ENCODE measurements at places on chromosomes 7 and 10.

DNA sequence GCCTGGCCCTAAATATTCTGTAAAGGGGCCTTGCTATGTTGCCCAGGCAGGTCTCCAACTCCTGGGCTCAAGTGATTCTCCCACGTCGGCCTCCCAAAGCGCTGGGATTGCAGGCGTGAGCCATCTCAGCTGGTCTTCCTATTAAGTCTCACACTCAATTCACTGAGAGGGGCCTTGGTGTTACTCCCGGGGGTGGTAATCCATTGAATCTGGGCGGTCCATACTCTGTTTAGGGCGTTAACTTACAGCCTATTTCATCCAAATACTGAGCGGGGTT lies 665 bp upstream of the SRRT start:
- no peak for DNase-seq

GRCh38 chr7:117092785-117093184 lies 139.5 kb downstream of the ST7 start:
- DNase-seq: no peak

DNA sequence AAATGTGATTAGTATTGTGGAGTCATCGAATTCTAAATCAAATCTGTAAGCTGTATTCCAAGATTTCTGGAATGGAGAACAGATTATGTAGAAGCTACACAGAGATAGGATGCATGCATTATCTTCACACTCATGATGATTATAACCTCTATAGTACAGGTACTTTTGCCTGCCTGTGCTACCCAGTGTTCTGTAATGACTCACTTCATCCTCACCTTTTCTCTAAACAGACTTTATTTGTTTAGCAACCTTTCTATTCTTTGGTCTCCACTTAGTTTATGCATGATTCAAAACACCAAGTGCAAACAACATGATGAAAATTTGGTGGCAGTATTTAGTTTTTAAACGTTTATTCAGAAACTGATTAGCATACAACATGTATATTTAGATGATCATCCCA lies 68.4 kb upstream of the PRPS1L1 start:
- DNase-seq: no peak

- no peak for DNase-seq
Observed at GRCh38 chr7:55484834-55485233, 87.5 kb downstream of the VOPP1 start.

DNA sequence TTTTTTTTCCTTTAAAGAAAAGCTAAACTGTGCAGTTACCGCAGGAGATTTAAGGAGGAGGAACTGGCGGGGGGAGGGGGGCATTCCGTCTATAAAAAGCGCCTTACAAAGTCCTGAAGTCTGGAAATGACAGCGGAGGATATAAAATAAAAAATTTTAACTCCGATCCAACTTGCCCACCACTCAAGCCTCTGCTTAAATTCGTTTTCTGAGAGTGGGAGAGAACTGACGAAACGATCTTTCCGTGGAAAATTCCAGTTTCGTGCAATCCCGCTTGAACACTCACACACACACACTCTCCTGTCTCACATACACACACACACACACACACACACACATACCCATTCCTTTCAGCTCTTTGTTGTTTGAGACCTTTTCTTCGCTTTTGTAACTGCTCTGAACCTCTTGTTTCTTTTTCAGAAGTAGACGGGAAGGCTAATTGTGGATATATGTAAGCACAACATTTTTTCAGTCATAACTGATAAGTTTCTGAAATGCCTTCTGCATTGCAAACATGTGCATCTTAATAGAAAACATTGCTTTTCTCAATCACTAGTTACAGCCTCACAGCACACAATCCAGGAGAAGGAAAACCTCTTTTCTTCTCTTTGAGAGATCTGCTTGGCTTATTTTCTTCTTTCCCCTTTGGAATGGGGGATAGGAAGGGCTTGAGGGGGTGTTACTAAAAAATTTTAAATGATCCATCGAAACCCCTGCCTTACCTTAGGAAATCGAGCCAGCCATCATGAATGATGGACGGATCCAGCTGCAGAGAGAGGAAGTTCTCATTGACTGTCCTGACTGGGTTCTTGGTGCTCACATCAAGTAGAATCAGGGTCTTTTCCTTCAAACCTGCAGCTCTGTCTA lies 628 bp downstream of the HPSE2 start:
- no peak for DNase-seq

DNA sequence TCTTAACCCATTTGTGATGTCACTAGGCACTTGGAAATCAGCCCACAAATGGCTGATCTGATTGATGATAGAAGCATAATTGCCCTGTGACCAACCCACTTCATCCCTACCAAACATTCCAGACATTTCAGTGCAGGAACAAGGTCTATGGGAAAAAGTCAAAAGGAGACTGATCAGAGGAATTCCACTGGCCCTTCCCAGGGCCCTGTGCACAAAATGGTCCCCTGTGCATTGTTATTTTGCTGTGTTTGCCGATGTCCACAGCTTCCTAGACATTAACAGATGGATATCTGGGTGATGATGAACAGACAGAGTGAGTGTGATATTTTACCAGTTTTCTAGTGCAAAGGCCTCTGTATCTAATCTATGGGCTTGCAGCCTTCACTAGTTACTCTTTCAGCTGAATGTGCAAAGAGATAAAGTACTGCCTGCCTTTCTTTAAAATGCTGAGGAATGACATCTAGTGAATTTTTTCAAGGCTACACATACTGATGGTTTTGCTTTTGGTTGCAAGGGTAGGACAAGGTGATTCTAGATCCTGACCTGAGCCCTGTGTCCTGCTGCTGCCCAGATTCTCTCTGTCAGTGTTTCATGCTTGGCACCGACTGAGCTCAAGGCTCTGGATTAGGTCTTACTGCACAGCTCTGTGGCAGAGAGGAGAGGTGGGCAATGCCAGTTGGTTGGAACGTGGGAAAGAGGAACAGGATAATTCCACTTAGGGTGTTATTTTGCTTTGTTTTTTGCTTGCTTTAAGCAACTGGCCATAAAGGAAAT lies 55.4 kb downstream of the CALD1 start:
- DNase-seq: no peak

DNA sequence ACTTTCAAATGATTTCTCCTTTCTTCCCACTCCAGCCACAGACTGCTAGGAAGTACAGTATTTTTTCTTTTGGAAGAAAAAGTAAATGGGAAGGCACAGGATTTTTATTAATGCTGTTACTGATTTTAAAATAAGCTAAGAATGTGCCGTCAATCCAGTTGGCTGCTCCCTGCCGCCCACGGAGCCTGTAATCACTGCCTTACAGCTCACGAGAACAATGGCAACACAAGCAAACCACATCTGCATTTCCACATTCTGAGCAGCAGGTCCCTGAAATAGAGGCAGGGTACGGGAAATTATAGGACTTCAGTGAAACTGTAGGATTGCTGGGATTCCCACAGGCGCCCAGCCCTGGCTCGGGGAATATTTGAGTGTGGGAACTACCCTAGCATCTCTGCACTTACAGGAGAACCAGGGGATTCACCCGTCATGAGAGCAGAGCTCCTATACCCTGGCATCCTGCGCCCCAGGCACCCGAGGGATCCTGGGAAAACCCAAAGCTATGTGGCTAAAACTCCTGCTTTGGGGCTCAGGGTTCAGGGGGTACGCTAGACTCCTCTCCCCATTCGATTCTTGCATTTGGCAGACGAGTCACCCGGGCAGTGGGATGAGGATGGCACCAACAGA lies 72.9 kb upstream of the TNS3 start:
- DNase-seq: no peak

DNA sequence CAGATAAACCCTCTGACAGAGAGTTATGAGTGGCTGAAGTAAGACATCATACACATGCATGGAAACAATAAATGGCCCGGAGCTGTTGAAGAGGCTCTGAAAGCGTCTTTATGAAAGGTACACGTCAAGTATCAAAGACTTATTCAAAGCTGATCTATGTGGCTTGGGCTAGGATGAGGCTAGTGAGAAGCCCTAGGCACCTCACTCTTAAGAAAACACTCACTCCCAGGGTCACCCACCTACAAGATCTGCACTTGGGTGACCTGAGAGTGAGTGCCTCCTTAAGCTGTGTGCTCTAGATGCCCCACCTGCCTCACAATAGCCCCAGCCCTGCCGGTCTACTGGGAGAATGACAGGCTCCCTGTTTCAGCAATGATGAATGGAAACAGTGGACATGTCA lies 1.1 kb upstream of the GIMAP1 start:
- no peak for DNase-seq

DNA sequence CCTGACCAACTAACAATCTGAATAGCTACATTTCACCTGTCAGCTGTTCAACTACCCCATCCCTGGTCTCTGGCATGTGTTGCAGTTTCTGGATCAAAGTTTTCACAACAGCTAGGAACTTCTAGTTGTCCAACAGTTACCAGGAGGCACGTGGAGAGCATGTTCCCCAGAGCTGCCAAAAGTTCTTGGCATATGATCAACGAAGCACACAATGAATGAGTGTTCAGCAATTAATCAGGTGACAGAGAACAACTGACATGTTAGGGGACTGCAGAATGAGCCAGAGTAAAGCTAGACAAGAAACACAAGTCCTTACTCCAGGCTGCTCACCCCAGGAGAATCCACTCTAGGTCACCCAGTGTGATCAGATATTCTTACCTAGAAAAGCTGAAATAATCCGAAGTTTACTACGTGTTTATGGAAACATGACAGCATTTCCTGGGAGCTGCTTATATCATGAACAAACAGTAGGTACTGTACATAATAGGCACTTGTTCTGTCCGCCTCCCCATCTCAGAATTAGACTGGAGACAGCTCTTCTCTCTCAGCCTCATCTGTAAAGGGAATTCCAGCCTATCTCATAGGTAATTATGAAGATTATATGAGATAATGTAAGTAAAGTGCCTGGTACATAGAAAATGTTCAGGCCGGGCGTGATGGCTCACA lies 50.6 kb downstream of the ZNF438 start:
- no peak for DNase-seq

DNA sequence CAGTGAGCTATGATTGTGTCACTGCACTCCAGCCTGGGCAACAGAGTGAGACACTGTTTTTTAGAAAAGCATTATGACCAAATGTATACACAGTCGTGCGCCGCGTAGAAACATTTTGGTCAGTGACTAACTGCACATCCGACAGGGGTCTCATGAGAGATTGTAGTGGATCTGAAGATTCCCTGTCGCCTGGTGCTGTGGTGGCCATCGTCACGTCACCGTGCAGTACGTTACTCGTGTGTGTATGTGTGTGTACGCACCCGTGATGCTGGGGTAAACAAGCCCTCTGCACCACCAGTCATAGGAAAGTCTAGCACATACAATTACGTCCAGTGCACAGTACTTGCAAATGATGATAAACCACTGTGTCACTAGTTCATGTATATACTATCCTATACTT lies 109.4 kb downstream of the ELFN1 start:
- no peak for DNase-seq

- DNase-seq: no peak
Observed at GRCh38 chr10:103652599-103653281, 159.2 kb downstream of the NEURL1 start.

DNA sequence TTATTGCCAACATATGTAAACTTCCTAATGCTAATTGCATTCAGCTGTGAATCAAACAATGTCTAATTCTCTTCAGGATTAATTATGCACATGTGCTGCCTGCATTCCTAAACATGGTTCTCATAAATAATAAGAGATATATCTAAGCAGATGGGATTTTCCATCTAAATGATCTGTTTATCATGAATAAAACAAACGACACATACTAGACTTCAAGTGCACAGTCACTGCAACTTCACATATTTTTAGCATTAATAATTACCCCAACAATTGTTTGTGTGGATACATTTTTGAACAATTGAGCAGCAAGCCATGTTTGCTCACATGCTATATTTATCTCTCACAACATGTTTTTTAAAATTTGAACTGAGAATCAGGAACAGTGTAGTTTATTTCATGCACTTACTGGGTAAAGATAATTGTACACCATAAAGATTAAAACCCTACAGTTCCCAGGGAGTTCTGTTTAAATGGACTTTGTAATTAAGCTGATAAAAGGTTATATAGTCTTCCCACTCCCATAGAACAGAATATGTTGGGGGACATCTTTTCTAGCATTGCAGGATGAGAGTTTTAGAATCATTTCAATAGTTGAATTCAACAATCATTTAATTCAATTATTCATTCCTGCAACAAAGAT lies 378.5 kb downstream of the MDFIC start:
- no peak for DNase-seq

- DNase-seq: no peak
Observed at GRCh38 chr7:148963583-148964482, 64.5 kb downstream of the PDIA4 start.

DNA sequence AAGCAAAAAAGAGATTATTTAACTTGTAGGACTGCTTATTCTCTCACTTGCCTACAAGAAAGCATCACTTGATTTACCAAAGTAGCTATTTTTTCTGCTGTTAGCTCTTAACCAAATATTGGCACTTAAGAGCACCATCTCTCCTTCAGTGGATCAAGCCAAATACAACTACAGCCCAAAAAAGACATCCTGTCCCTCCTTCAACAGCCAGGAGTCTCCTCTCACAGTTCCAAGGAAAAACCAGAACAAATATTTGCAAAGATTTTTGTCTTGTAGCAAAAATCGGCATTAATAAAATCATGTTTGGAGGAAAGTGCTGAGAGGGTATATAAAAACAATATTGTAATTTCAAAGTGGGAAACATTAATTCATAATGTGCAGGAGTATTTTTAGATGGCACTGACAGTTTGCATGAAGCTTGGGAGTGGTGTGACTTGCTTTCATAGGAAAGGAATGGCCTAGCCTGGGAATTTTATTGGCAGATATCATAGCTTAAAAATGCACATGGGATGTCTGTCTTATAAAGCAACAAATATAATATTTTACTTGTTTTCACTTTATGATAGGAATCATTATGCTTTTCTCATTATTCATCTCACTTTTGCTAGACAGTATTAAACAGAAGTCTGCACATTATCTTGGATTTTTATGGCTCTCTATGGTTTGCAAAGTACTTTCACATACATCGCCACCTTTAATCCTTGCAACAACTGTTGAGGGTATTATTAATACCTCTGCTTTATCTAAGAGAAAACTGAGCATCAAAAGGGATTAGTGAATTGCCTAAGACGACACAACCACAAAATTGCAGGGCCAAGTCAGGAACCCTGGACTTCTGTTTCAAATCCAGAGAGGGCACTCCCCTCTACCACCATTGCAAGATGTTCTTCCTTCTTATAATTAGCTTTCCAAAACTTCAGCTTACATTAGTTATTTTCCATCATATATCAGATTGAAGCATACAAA lies 103.5 kb downstream of the AGMO start:
- no peak for DNase-seq

Measured in stimulated activated CD8-positive, alpha-beta memory T cell treated with anti-CD3 and anti-CD28 coated beads, Interleukin-4, amount 100 ng/mL, for 1 hour (primary cell).